DMS79 treated with DMSO at 0.1 percent for 48 hours (cell line): ENCODE measurements at places on chromosomes 7 and 10.

DNA sequence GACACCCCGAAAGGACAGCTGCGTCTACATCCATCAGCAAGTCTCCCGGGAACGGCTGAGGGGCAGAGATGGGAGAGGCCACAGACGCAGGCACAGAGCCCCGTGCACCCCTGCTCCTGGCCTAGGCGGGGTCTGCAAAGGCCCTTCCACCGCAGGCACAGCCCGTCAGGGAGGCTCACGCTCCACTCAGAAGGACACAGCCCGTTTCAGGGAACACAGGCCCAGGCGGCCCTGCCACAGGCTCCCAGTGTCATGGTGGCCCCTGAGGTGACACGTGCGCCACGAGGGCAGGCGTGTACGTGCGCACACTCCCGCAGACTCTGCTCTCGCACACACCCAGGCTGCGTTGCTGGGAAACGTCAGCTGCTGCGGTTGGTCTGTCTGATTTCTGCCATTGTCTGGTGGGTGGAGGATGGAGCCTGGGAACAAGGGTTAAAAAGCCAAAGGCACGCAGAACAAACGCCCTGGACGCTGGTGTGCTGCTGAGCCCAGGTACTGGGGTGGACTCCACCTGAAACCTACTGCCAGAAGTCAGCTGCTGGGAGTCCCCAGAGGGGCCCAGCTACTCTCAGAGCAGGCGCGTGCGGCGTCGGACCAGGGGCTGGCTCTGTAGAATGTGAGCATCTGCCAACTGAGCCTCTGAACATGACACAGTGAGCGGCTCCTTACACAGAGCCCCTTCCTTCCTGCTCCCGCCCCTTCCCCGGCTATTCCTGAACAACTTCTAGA is 13.1 kb downstream of the GPER1 start:
- no peak for DNase-seq

GRCh38 chr10:114753126-114753525 is 68.5 kb upstream of the FHIP2A start:
- DNase-seq: no peak

DNA sequence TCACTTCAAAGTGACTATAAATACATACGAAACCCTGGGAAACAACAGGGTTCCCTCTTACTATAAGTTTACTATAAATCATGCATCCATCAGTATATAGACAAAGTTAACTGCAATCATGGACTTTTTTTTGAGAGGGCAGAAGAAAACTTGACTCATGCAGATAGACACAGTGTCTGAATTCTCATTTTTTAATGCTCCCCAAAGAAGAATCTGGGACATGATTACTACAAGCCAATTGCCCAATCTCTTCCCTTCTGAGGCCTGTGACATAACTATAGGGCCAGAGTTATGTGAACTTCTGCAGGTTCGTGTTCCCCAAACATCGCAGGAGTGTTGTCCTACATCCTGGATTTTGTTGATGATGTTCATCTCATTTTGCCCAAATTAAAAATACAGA is 376.5 kb downstream of the KCNMA1 start:
- no peak for DNase-seq

GRCh38 chr10:44831581-44831980 is 79.6 kb upstream of the TMEM72 start:
- no peak for DNase-seq
